ENCODE measurements at places on chromosomes 7 and 10.

- no peak for DNase-seq
Observed at GRCh38 chr10:50997461-50997860, 76.8 kb upstream of the PRKG1 start.

GRCh38 chr7:70520611-70521010 is 611.3 kb upstream of the GALNT17 start:
- no peak for DNase-seq

DNA sequence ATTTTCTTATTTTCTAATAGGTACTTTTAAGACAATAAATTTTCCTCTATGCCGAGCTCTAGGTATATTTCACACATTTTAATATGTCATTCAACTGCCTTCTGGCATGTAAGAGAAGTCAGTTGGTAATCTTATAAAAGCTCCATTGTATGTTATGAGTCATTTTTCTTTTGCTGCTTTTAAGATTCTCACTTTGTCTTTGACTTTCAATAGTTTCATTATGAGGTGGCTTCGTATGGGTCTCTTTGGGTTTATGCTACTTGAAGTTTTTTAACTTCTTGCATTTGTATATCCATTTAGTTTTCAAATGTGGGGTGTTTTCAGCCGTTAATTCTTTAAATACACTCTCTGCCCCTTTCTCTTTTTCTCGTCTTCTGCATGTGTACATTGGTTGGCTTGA is 80.5 kb downstream of the ABCA13 start:
- DNase-seq: no peak

- DNase-seq: no peak
Observed at GRCh38 chr7:12091231-12091630, 119.9 kb upstream of the TMEM106B start.

DNA sequence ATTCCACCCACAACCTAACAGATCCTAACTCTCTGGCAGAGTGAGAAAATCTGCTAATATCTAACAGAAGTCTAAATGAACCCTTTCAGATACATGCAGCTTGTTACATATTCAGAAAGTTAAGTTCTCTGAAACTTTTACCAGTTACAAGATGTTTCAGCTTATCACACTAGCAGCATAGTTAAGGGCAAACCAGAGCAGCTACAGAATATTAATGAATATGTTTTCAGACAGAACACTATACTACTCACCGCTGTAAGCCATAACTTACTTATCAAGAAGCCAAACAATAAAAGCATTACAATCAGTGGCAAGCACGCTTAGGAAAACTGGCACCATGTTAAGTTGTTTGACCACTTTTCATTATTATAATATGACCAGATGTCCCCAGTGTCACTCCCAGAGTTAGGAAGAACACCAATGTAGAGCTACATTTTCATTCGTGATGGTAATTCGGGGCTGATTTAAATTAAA is 2.7 kb downstream of the ITGB1 start:
- DNase-seq: no peak

- no peak for DNase-seq
Observed at GRCh38 chr7:96388620-96389383, 66.9 kb upstream of the SLC25A13 start.

GRCh38 chr7:6276911-6277408 is 4.5 kb upstream of the CYTH3 start:
- no peak for DNase-seq

- no peak for DNase-seq
Observed at GRCh38 chr7:91191771-91192170, 72.5 kb upstream of the FZD1 start.

DNA sequence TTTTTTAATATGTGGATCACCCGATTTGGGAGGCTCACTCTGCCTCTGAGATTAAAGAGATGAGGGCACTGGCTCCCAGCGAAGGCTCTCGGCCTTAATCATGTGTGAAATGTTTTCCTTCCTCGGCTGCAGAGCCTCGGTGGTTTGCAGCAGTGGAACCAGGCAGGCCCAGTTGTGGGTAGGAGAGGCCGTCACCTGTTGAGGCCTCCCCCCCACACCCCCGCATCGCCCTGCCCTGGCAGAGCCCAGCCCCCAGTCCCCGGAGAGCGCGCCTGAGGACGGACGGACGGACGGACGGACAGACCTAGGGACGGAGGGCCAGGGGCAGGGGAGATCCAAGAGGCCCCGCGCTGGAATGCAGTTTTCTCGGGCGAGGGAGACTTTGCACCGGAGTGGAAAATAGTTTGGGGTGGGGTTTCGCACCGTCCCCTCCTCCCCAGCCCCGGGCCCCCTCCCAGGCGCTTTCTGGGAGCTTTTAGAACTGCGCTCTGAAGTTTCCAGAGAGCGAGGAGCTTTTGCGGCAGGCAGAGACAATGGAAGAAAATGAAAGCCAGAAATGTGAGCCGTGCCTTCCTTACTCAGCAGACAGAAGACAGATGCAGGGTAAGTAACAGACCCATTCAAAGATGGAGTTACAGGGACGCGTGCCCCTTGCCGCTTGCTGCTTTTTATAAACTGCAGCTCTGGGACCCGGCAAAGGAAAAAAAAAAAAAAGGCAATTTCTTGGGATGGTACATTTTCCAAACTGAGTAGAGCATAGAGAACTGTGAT is at the start of gene KIAA1217:
Gene KIAA1217 (plus strand): TSS at position 478 of the 771 bp plus-strand sequence. CDS start 56 bp downstream, at position 534.
- DNase-seq: no peak

GRCh38 chr10:5492322-5492855 is 7.0 kb downstream of the CALML5 start:
- DNase-seq: no peak

- DNase-seq: no peak
Observed at GRCh38 chr7:26343320-26343832, 51.7 kb downstream of the SNX10 start.

GRCh38 chr7:141701489-141702046 is 398 bp downstream of the DENND11 start:
- DNase-seq: peak; percentile 77

DNA sequence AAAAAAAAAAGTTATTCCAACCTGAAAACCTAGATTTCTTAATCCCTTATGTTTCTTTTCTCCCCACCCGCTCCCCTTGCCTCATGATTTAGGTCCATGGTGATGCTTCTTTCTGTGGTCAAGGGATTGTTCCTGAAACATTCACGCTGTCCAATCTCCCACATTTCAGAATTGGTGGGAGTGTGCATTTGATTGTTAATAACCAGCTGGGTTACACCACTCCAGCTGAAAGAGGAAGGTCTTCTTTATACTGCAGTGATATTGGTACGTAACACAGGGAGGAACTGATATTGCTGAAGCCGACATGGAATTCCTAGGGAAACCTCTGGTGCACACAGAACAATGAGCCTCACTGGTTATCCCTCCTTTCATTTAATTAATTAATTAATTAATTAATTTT is 22.7 kb downstream of the DHTKD1 start:
- DNase-seq: no peak

- no peak for DNase-seq
Observed at GRCh38 chr7:84482476-84482875, 287.9 kb upstream of the SEMA3A start.

DNA sequence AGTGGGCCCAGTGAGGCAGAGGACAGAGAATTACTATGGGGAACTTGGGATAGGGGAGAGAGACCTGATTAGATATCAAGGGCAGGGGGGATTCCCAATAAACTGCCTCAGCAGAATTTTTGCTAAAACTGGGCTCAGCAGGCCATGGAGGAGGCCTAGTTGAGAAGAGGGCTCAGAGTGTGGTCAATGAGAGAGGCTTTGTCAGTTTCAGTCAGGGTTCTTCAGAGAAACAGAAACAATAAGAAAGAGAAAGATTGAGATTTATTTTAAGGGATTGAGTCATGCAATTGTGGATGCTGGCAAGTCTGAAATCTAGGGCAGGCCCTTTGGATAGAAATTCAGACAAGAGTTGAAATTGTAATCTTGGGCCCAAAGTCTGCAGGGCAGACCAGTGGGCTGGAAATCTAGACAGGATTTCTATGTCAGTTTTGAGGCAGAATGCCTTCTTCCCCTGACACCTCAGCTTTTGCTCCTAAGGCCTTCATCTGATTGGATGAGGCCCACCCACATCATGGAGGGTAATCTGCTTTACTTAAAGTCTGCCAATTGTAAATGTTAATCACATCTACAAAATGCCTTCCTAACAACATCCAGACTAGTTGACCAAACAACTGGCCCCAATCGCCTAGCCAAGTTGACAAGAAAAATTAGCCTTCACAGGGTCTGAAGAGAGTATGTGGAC is 33.5 kb upstream of the CCSER2 start:
- DNase-seq: no peak

DNA sequence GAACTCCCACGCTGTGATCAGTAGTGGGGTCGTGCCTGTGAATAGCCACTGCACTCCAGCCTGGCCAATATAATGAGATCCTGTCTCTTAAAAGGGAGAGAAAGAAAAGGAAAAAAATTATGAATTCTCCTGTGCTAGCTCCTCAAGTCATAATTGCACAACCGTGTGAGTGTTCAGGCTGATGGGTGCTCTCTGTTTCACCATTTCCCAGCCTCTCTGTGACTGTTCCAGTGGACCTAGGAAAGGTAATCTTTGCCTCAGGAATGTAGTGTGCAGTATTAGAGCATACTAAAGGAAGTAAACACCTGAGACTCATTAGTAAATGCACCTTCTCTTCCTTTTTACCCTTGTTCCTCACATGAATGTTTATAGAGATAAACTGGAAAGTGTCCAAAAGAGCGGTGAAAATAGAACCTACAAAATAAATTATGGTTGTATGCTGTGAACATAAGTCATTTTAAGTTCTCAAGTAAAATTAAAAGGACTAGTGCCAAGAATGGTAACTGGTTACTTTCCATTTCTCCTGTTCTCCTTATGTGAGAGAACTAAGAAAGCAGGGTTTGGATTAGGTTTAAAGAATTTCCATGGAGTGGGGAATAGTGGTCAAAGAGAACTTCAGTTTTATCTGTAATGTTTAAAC is 42.7 kb downstream of the INPP5F start:
- DNase-seq: no peak

GRCh38 chr7:43761382-43761781 is 2.9 kb downstream of the BLVRA start:
- DNase-seq: no peak

DNA sequence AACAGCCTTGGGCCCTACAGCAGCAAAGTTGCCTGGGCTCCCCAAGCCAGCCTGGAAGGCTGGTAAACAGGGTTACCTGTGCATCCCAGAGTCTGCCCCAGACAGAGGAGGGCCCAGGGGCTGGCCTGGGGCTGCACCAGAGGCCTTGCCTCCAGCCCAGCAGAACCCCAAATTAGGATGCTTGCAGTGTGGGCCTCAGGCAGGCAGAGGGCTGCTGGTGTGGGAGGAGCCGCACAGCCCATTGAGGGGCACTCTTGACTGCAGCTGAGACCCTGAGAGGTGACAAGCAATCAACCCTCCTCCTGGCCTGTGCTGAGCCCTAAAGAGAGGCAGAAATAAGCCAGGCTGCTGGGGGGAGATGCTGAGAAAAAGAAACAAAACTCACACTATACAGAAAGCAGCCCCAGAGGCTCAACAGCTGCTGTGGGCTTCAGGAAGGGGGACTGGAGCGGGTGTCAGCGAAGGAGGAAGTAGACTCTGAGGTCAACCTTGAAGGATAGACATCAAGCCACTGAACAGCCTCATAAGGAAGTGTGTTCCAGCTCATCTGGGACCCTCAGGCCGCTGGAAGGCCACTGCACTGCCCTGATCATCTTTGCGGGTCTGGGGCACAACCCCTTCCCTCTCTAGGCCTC is 6.6 kb downstream of the AIFM2 start:
- no peak for DNase-seq

- no peak for DNase-seq
Observed at GRCh38 chr10:1762076-1762475, 24.8 kb upstream of the ADARB2 start.

- DNase-seq: no peak
Observed at GRCh38 chr7:39375047-39375873, 190.9 kb upstream of the YAE1 start.

- no peak for DNase-seq
Observed at GRCh38 chr10:69960988-69961880, 91.4 kb upstream of the MACROH2A2 start.

Measured in CD4-positive, alpha-beta T cell treated with Interferon alpha-2 for 1 hour (primary cell).